NCI-H1694 (cell line): ENCODE measurements at places on chromosomes 1 and 21.

DNA sequence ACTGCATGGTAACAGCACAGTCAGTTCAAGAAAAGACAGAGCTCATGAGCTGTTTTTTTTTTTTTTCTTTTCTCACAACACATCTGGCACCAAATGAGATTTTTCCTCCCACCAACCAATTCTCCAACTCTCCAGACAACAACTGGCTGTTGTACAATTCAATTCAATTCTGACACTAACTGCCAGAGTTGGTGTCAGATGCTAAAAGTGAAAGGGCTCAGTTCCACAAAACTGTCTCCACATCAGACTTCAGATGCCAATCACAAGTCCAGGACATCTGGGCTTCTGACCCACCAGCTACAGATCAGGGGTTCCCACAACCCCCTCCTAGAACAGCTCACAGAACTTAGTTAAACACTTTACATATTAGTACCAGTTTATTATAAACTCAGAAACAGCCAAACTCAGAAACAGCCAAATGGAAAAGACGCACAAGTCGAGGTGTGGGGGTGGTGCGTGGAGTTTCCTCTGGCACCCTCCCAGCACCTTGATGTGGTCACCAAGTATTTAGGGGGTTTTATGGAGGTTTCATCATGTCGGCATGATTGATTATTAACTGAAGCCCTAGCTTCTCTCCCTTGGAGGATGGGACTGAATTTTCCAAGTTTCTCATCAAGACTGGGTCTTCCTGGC lies 39.2 kb upstream of the LRRC8D start:
- DNase-seq = no peak

DNA sequence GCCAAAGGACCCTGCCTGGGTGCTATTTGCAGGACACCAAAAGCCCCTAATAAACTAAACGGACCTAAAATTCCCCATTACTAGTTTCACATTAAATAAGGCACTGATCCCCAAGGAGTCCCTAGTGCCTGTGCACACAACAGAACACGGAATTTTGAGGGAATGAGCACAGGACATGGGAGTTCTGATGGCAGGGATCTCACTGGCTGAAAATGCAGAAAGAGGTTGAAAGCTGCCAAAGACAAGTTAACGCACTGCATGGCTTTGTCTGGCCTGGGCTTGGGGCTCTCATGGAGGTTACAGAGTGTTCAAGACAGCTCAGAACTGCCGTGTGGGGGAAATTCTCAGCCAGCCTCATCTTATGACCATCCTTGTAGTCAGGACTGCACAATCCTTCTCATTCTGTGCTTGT lies 15.6 kb upstream of the ATP1B1 start:
- no peak for DNase-seq

DNA sequence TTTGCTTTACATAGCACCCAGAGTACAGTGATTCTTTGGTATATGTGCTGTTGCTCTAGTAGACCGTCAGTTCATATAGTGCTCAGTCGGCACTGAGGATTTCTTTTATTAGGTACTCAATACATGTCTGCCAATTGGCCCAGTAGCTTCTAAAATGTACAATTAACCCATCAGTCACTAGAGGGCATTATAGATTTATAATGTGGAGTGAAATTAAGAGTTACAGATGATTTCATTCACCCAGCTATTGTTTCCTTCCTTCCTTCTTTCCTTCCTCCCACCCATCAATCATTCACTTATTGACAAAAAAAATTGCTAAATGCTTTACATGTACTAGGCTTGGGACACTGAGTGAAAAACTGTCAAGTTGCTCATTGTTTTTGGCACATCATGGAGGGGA lies 263.6 kb upstream of the USP24 start:
- peak; percentile 26 for DNase-seq

GRCh38 chr1:56576880-56577405 lies 2.4 kb downstream of the PLPP3 start:
- DNase-seq = no peak

DNA sequence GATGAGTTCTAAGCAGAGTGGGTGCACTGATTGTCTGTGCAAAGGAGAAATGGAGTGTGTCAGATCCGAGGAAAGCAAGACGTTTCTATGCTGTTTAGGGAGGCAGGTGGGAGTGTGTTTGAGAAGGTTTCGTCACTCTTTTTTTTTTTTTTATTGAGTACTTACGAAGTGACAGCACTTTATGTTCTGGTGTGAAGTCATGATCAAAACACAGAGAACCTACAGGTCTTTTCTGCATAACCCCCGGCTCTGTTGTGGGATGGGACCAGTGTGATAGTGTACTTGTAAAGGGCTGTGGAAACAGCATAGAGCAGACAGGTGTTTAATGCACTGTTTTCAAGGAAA lies 26.7 kb downstream of the MIA3 start:
- DNase-seq = no peak

GRCh38 chr1:63651161-63651701 lies 58.0 kb downstream of the PGM1 start:
- DNase-seq = no peak

DNA sequence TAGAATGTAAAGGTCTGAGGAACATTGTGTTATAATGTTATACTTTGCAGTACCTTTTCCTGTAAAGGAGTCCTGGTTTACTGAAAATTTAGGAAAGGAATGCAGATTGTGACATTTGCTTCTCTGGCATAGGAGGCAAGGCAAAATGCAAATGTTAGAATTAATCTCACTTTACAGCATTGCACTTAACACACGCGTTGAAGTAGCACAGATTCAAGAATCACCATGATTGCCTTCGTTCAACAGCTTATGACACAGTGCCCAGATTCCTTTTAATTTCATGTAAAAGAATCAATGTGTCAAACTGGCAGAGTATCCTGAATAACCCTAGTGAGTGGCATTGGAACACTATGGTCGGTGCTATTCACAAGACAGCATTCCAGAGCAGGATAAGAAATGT lies 47.4 kb downstream of the RGS7 start:
- no peak for DNase-seq

DNA sequence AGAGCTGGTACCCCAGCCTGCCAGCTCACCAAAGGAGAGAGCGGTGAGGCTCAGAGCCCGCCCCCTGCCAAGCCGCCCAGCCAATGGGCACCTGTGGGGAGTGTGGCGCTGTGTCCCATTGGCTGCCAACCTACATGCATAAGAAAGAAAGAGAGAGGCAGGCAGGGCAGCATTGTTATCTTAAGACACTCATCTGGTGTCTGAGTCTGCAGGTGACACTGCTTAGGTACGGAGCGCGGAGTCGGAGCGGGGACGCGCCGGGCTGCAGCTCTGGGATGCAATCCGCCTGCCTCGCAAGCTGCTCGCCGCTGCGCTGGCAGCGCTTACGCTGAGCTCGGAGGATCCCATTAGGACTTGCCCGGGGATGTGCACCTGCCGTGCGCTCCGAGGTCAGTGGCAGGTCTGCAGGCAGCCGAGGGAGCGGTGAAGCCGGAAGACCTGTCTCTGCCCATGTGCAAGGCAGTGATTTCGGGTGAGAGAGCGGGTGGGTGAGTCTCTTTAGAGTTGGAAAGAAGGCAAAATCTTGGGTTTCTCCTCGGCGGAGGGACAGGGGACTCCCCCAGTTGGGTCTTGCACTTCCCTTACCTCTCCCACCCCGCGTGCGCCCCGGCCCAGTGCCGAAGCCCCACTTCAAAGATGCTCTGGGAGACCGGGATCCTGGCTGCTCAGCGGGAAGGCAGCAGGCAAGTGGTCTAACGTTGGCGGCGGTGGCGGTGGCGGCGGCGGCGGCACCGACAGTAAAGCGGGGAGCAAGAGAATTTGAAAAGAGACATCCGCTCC lies at the start of gene BRINP2:
TSS of gene BRINP2 (plus strand) at position 203 of the 780 bp plus-strand sequence. CDS start 58,919 bp downstream, outside the sequence.
- DNase-seq = peak; percentile 51

DNA sequence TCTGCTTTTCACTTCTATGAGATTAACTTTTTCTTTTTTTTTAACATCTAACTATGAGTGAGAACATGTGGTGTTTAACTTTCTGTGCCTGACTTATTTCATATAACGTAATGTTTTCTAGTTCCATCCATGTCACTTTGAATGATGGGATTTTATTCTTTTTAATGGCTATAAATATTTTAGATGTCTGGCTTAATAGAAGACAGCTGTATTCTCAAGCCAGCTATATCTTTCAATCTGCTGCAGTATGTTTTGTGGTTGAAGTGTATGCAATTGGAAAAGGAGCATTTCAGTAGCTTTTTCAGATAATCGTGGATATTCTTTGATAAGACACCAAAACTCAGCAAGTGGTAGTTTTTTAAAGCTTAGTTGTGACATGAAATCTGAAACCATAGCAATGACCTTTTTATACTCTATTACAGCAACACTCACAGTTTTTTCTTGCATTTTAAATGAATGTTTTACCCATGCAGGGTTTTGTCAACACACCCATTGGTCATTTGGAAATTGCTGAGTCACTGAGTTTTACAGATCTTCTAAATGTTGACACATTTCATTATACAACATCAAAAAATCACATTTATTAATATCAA lies 5.7 kb upstream of the SVBP start:
- no peak for DNase-seq

DNA sequence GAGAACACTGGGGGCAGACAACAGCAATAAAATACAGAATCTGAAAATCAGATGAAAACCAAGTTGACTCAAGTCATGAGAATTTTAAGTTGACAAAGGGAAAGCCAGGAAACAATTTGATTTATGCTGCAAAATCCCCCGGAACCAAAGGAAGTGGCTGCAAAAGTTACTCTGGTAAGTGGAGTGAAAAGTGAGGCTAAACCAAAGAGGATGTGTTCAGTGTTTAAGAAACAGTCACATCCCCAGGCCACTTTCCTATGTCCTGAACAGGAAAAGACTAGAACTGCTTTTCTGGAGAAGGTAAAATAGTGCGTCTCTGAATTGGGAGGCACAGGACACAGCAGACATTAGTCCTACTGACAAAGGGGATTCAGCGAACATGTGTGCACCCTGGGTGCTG lies 5.9 kb downstream of the TARBP1 start:
- DNase-seq = no peak

- no peak for DNase-seq
Observed at GRCh38 chr1:184740344-184740743, 14.3 kb downstream of the EDEM3 start.

GRCh38 chr1:111484391-111485026 lies 10.7 kb downstream of the C1orf162 start:
- DNase-seq = no peak

GRCh38 chr1:109148987-109149561 lies 35.2 kb downstream of the ELAPOR1 start:
- no peak for DNase-seq

DNA sequence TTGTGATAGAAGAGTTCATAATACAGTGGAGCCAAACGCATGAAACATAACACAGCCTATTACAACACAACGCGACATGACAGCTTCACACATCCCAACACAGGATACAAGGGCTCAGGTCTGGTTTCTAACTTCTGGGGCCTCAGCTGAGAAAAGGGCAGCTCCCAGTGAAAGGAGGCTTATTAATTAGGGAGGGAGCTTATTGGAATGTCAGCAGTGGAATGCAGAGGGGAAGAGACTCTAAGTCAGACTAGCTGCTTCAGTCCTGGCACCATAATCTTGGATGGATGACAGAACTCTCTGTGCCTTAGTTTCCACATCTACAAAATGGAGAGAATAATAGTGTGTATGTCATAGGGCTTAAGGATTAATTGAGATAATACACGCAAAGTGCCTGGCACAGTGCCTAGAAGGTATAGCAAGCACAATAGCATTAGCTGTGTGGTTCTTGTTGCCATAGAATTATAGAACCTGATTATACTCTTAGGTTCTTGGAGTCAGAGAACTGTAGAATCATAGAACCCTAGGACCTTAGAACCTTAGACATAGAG lies 22.7 kb upstream of the SLC2A1 start:
- DNase-seq = no peak

- no peak for DNase-seq
Observed at GRCh38 chr1:219438386-219438785, 174.5 kb downstream of the ZC3H11B start.

- no peak for DNase-seq
Observed at GRCh38 chr1:173315296-173315695, 108.2 kb upstream of the TNFSF4 start.

- no peak for DNase-seq
Observed at GRCh38 chr1:161038523-161039153, at the start of gene TSTD1. Gene TSTD1, minus strand, starts transcription at chr1:161038964. Its CDS starts 75 bp downstream, at chr1:161038889.

GRCh38 chr1:214452152-214452784 lies 99.1 kb downstream of the PTPN14 start:
- DNase-seq = no peak

GRCh38 chr1:192860478-192861185 lies 51.8 kb downstream of the RGS2 start:
- no peak for DNase-seq

DNA sequence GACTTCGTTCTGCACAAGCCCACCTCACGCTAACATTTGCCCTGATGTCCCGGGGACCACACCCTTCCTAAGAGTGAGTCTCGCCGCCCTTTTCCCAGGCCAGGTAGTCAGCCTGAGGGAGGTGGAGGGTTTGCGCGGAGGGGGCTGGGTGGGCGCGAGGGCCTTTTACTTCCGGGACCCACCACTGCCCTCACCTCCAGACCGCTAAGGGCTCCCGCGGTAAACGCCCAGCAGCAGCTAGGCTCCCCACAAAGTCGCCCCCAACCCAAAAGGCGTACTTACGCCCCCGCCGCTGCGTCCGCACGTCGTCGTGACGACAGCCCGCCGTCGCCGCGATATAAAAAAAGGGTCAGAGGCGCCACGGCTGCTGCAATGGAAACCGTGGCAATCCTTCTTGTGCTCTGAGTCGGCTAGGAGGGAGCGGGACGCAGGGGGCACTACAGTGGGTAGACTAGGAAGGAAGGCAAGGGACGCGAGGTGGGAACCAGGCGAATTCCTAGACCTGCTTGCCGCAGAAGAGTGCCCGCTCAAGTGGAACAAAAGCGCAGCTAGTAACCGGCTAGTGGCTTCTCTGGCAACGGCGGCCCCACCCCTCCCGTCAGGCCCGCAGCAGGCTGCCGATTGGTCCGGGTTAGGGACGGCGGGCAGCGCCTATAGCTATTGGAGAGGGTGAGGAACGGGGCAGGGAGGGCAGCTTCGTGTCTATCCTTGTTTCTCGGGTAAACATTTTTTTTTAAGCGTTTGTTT lies at the start of gene ODF2L:
TSS of gene ODF2L (minus strand) at position 573 of the 747 bp plus-strand sequence. CDS start 9,296 bp downstream, outside the sequence.
- peak; percentile 34 for DNase-seq

GRCh38 chr1:160741092-160741501 lies 2.0 kb downstream of the SLAMF7 start:
- DNase-seq = no peak

- peak; percentile 44 for DNase-seq
Observed at GRCh38 chr1:211515090-211516023, 23.4 kb upstream of the RD3 start.

- no peak for DNase-seq
Observed at GRCh38 chr1:86238226-86238625, 81.7 kb upstream of the COL24A1 start.

- no peak for DNase-seq
Observed at GRCh38 chr21:28793043-28793442, 199.6 kb downstream of the LTN1 start.

DNA sequence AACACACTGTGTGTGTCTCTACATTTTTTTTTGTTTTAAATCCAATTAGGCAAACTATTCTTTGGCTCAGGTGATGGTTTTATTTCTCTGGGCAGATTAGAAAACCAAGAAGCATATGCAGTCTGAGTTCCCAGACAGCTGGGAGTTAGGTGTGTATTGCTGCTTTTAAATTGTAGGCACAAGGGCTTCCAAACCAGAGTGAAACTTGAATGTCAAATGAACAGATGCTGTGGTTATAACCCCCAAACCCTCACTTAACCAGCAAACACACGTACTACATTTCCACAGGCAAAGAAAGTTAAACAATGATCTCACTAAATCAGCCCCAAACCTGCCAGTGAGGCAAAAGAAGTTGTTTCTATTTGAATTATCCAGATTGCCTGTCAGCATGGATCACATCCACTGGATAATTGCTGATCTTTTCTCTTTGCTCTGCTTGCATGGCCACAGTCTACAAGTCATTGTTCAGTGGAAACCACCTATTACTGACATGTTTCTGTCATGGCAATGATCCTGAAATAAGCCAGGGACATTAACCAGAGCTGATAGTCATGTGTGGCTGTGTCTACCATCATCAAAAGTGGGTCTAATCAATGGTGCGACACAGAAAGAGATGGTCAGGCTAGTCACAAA lies 576.5 kb upstream of the PLXNA2 start:
- DNase-seq = peak; percentile 12
